NCI-H748 treated with DMSO at 0.1 percent for 48 hours (cell line): ENCODE measurements at places on chromosomes 3 and 15.
A peak's percentile ranks its signal among the peaks of the same experiment; 100 is the strongest.

- DNase-seq = peak; percentile 45
Measured at GRCh38 chr3:11928381-11928780, 75.8 kb upstream of the SYN2 start.

DNA sequence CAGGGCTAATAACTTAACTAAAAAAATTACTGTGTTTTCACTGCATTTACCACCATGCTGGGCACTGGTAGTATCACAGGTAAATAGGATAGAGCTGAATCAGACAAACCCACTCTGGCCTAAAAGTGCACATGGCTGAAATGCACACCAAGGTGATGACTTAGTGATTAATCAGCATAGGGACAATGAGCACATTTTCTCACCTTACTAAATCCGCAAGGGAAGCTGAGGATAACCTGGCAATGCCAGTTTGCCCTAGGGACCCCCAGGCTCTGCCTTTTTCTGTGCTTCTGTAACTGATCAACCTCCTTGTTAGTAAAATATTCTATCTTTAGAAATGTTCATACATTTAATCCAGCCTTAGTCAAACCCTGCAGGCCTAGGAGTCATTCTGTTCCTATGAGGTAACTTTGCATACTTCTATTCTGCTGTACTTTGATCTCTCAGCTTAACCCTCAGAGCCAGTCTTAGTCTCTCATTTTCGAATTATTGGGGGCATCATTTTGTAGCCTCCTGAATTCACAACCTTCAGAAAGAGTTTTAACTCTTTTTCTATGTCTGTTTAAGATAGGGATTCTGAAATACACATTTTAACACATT is 562.9 kb upstream of the KCNMB2 start:
- DNase-seq = no peak

- DNase-seq = peak; percentile 5
Measured at GRCh38 chr3:156509189-156510174, 45.4 kb downstream of the SSR3 start.

DNA sequence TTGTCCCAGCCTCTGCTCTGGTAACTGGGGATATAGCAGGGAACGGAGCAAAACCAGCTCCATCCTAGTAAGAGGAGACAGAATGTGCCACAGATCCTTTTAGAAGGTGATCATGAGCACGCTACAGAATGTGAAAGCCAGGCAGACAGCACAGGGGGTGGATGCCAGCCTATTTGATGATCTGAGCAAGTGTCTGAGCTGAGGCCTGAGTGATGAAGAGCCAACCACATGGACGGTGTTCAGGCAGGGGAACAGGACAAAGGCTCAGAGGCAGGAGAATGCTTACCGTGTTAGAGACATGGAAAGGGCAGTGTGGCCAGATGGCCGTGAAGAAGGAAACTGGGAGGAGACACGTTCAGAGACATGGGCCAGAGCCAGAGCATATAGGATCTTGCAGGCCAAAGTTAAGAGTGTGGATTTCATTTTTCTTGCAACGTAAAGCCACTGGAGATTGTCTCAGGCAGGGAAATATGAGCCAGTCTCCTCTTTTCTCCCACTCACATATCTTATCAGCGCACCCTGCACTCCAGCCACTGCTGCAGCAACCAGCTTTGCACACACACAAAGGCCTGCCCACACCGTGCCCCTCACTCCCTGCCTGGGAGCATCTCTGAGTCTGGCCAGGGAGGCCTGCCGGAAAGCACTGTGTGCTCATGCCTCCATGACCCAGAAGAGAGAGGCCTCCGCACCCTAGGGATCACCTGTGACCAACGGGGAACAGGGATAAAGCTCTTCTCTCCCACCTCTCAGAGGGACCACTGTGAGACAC is 20.1 kb downstream of the RAB43 start:
- no peak for DNase-seq

GRCh38 chr15:67957435-67958132 is 96.5 kb upstream of the PIAS1 start:
- no peak for DNase-seq

GRCh38 chr15:99703603-99704443 is 29.4 kb downstream of the LYSMD4 start:
- no peak for DNase-seq

- DNase-seq = no peak
Measured at GRCh38 chr15:74383286-74383685, 15.8 kb upstream of the CYP11A1 start.

DNA sequence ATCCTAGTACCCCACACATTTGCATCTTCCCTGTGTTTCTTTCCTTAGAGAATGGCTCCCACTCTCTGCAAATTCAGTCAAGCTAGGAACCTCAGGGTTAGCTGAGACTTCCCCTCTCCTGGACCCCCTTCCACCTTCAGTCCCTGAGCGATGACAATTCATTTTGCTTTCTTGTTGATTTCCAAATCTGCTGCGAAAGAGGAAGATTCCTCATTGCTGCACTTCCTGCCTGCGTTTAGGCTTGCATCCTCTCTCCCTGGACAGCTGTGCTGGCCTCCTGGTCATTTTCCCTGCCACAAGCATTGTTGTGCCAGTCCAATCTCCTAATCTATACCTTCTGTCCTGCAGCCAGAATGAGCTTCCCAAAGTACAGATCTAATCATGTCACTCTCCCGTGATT is 12.3 kb upstream of the DGKG start:
- no peak for DNase-seq

DNA sequence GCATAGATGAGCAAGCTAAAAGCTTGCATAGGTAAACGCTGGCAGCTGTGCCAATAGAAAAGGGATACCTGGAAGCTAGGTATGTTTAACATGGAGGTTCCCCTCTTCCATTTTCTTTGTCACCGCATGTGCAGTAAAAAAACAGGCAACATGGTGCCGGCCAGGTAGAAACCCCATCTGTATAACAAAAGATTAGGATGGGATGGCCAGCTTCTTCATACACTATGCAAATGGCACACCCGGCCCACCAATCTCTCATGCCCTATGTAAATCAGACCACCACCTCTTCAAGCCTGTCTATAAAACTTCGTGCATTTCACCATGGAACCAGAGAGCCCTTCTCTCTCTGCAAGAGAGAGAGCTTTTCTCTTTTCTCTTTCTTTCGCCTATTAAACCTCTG is 224.3 kb upstream of the P2RY1 start:
- no peak for DNase-seq

DNA sequence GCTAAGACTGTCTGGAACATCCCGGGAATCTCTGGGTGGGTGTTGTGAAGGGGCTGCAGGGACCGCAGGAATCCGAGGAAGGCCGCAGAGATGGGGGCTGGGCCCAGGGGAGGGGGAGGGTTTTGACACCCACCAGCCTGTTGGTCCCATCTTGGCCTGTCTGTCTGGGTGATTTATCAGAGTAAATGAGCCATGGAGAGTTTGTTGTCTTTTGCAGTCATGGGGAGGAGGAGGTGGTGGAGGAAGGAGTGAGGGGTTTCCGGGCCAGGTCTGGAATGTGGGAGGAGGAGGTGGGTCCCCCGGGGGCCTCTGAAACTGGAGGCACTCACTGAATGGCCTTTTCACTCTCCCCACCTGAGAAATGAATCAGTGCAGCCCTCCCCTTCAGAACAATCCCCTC is 11.5 kb downstream of the SEMA3F start:
- DNase-seq = no peak

GRCh38 chr15:34318277-34319079 is 19.1 kb downstream of the SLC12A6 start:
- peak; percentile 45 for DNase-seq

GRCh38 chr3:186940967-186941366 is 10.6 kb downstream of the ST6GAL1 start:
- DNase-seq = no peak

DNA sequence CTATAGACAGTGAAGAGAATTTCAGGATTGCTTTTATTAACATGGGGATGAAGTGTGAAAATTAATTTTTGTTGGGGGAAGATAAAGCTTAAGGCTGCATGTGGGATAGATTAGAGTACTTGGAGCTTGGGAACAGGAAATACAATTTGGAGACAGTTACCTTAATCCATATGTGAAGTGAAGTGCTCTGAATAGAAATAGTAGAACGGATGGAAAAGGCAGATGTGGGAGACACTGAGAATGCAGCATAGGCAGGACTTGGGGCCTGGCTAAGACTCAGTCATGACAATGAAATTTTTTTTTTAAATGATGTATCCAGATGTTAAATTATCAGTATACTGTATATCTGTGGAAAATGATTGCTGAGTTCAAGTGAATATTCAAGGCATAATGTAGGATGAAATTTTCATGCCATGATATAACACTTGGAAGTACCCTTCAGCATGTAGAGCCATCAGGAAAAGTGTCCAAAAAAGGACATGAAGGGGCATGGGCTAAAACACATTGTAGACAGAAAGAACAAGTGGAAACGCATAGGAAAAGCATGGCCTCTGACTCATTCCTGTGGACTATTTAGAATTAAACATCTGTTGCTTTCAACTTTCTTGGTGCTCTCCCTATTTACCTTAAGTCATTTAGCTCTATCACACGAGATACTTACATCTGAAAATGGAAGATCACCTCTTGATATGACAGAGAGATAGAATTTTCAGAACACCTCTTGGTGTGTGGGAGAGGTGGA is 134.8 kb downstream of the RBMS3 start:
- no peak for DNase-seq

GRCh38 chr3:166688665-166689064 is 691.4 kb downstream of the ZBBX start:
- DNase-seq = no peak

- no peak for DNase-seq
Measured at GRCh38 chr15:58298879-58299850, 132.6 kb upstream of the LIPC start.

DNA sequence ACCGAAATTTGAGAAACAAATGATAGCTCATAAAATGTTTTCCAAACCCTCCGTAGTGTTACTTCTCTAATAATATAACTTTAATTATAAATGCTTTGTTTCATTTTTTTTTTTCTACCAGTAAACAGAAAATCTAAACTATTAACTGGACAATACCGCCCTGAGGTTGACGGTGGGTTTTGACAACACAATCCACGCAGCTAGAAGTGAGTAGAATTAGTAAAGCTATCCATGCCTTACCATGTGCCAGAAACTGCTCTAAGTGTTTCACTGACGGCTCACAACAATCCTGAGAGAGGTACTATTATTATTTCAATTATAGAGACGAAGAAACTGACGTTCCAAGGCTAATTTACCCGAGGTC is 410 bp downstream of the NDUFAF1 start:
- peak; percentile 50 for DNase-seq

DNA sequence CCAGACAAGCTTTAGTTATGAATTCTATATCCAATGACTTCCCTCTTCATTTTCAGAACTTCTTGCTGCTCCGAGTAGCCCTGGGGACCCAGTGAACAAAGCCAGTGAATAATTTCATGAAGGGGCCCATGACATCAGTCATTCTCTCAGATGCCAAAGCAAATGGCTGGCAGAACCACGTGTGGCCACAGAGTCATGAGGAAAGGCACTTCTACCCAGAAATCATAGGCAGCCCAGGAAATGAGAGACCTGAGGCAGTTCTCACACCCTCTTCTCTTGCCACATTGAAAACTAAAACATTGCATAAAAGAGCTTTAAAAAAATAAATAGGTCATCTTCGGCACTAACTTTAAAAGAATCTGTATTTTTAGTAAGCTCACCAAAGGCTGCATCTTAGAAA is 4.3 kb upstream of the UACA start:
- DNase-seq = no peak

- DNase-seq = no peak
Measured at GRCh38 chr3:144816323-144816722, 844.7 kb downstream of the DIPK2A start.

DNA sequence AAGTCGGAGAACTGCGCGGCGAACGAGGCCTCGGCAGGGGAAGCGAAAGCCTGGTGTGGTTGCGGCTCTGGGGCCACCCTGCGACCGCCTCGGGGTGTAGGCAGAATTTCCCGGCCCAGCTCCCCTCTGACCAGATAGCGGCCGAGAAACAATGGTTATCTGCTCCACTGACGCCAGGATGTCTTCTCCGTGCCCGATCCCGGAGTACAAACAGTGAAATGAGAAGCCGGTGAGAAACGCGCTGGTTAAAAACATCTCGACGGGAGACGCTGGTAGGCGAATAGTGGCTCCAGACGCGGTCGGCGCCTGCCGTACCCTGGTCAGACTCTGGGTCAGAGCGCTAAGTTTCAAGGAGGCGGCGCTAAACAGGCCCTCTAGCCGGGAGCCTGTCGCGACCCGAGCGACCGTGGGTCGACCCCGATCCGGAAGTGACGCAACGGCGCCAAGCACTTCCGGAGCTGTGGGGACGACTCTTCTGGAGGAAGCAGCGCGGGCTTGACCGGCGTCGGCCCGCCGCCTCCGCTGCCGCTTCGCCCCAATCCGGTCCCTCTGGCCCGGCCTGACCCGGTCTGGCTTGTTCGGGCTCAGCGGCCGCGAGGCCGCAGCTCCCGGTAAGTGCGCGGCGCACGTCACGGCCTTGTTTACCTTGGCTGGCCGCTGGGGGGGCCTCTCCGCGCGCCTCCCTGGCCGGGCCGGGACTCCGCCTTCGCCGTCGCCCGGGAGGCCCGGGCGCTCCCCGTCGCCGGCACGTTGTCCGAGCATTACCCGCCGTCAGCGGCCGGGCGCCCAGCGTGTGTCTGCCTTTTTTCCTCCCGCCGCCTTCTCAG is at the start of gene ARIH2:
Gene ARIH2 (plus strand): TSS at position 455 of the 827 bp plus-strand sequence. CDS start 8,717 bp downstream, outside the sequence.
- DNase-seq = peak; percentile 50

GRCh38 chr3:44669760-44670159 is 21.2 kb downstream of the ZNF35 start:
- DNase-seq = no peak

DNA sequence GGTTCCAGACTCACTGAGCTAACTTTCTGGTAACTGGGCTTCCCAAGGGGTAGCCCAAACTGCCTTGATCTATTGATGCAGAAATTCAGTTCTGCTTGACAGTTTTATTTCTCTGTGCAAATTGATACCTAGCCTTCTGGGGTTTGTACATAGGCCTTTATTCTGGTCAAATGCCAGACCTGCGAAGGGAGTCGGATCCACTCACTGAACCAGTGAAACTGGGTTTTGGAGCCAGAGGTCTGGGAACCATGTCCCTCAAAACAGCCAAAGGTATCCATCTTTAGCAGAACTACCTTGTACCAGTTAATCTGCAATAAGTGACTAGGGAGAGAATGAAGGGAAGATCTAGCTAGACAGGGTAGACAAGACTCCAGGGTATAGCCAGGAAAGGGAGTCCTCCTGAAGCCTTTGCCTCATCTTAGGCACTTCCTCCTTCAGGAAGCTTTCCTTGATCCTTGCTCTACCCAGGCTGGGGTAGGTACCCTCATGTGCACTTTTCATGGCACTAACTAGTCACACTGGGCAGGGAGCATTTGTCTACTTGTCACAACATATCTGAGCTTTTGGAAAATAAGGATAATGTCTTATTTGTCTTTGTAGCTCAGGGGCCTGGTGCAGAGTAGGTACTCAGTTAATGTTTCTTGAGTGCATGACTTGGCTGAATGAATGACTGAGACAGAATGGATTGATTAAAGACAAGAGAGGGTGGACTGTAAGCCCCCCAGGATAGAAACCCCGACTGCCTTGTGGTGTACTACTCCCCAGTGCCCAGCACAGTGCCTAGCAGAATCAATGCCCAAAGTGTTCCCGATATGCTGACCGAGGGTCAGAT is 1.4 kb upstream of the SNX33 start:
- DNase-seq = no peak

DNA sequence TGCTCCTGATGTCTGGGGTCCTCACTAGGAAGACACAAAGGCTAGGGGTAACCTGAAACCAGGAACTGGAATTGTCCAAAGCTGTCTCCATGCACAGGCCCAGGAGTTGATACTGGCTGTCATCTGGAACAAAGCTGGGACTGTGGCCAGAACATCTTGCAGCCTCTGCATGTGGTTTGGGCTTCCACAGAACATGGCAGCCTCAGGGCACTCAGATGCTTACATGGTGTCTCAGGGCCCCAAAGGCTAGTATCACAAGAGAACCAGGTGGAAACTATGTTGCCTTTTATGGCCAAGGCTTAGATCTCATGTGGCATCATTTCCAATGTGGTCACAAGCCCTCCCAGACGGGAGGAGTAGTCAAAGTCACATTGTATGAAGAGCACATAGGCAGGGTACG is 335.2 kb upstream of the TRIM42 start:
- no peak for DNase-seq
